ENCODE measurements at places on chromosomes 2 and 18.

GRCh38 chr18:21260621-21261020 is 18.6 kb downstream of the GREB1L start:
- no peak for DNase-seq

GRCh38 chr2:239961662-239962613 is 63.2 kb downstream of the NDUFA10 start:
- DNase-seq: no peak

DNA sequence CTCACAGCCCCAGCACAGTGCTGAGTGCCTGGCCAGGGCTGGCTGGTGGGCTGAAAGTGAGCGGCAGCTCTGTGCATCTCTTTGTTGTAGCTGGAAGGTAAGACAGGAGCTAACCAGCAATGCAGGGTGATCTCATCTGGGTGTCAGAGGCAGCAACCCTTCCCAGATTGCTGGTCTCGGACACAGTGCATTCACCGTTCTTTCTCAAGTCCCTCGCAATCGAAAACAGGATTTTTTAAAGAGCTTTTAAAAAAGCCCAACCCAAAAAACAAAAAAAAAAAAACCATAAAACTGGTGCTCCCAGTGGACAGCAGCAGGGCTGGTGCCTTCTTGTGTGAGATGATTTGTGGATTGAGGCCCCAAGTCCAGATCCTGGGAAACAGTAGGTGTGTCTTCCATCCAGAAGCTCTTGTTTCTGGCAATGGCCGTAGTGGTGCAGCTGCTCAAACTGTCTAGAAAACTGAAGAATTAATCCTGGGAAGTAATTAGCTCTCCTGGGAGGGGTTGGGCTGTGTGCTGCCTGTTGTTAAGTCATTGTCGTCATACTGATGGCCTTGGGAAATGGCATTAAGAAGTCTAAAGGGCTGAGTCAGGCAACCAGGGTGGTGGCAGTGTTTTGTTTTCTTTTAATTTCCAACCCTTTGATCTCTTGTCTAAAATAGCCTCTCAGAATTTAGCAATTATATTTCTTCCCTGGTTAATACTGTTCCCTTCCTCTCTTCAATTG is 156.7 kb downstream of the KLHL29 start:
- peak; percentile 56 for DNase-seq

DNA sequence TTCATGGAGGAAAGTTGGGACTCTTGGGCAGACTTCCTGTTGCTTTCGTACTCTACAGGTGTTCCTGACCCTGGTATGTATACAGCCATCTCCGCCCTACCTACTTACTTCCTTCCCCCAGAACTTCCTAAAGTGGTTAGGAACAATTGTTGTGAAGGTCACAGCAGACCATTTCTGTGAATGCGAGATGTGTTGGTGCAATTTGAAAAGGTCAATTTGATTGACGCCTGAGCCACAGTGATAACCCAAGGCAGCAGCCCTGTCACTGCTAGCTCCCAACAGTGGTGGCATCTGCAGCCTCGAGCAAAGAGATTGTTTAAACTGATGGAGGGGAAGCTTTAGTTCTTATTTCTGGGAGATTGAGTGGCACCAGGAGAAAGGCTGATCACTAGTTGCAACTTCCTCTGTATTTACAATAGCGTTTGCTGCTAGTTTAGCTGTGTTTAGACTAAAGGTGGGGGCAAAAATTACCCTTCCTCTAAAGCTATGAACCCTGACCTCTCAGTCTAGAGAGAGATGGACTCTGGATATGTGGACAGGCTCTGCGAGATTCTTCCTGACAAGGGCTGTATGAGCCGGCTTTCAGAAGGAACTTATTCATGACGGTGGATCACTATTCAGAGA is 78.3 kb upstream of the MAP4K3 start:
- DNase-seq: no peak

DNA sequence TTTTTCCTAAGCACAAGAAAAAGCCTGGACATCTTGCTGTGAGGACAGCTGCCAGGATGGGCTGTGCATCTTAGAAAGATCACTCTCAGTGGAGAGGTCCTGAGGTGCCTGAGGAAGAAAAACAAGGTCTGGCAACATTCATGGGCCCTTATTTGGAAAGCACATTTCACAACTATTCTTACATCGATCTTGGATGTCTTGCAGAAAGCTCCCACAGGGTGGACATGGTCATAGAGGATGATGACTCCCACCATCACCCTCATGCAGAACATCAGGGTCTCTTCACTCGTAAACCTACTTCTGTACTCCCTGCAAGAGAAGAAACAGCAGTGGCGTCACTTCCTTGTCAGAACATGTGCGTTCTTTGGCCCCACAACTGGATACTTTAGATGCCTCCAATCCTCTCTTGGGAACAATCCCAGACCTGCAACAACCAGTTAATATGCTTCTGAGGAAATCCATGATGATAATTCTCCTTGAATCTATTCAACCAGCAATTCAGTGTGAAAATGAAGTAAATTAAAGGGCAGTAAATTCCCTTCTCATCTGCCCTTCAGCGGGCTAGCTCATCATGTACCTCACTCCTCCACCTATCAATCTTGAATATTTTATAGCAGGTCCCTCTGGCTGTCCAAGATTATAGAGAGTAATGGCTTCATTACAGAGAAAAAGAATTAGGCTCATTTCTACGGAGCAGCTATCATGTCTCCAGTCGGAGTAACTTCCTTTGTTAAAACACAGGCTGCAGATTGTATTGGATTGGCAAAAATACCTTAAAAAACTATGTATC is 106.2 kb downstream of the CYRIA start:
- no peak for DNase-seq

- DNase-seq: no peak
These were observed 16.0 kb upstream of the MARCO start for GRCh38 chr2:118925981-118926380.

DNA sequence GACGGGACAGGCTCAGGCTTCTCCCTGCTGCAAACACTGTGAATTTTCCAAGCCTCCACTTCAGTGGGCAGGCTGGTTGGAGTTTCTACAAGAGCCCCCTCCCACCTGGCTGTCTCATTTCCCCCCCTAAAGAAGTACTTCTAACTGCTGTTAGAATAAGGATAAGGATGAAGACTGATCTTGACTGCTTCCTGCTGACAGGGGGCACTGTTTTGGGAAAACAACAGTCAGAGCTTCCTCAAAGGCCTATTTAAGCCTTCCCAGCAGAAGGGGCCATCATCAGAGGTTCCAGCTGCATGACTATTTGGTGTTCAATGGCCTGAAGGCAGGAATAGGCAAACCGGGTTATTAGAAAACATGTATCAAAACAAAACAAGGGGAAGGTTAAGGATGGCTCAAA is 1162.8 kb downstream of the DSC3 start:
- DNase-seq: no peak

- no peak for DNase-seq
These were observed 912.1 kb downstream of the SLC4A3 start for GRCh38 chr2:220539481-220539880.

GRCh38 chr2:71173096-71173495 is 42.7 kb downstream of the MPHOSPH10 start:
- no peak for DNase-seq

GRCh38 chr2:195590861-195591205 is 66.2 kb upstream of the SLC39A10 start:
- DNase-seq: no peak

DNA sequence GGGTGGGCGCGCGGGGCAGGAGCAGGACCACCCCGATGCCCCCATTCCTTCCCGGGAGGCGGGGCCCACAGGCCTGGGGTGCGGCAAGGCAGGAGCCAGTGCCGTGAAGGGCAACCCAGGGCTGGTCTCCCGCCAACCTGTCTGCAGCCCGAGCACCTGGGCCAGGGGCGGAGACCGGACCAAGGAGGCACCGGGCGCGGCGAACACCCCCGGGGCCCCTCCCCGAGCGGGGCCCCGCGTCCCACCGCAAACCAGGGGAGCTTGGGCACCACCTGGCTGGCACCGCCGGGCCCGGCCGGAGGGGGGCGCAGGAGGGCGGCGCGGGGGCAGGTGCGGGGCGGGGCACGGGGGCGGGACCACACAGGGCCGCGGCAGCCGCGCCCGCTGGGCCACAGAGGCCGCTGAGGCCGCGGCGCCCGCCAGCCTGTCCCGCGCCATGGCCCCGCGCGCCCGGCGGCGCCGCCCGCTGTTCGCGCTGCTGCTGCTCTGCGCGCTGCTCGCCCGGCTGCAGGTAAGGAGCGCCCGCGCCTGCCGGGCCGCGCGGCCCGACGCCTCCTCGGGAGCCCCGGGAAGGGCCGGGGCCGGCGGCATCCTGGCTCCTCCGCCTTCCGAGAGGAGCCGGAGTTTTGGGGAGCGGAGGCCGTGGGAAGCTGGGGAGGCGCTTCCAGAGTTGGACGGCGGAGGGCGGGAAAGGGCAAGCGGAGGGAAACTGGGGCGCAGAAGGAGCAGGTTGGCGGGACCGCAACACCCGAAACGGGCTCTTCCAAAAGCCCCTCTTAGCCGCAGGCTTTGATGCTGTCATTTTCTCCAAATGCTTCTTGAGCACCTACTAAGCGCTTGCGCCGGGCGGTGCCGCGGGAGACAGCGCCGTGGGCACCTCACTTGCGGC is at the start of gene TNFRSF11A:
Gene TNFRSF11A, plus strand, starts transcription at position 394 of the 889 bp plus-strand sequence. Its CDS starts 43 bp downstream, at position 437.
- DNase-seq: no peak
